Nasal cavity respiratory epithelium epithelial cell of viscerocranial mucosa (primary cell): ENCODE measurements at places on chromosomes 13 and 19. TPM values are rescaled to one million over a fixed set of nuclear protein-coding genes. Genes with fewer than 3 reads are reported as not detected.

Gene NKPD1
- total RNA-seq: 0.34 and 0.93 TPM in 2 replicates

Gene BEST2
- total RNA-seq: not detected in 2 replicates

Gene LPAR2
- total RNA-seq: 4.8 and 11.0 TPM in 2 replicates

Gene LILRA1
- total RNA-seq: not detected in 2 replicates

Gene ZSWIM9
- 1.7 and 4.1 TPM in 2 replicates for total RNA-seq

Gene HCN2
- total RNA-seq: 0.34 and 1.3 TPM in 2 replicates

Gene LGALS14
- not detected in 2 replicates for total RNA-seq
